ENCODE measurements at places on chromosomes 6 and 20.

GRCh38 chr6:140317950-140318349 is 943.5 kb upstream of the CITED2 start:
- no peak for DNase-seq

DNA sequence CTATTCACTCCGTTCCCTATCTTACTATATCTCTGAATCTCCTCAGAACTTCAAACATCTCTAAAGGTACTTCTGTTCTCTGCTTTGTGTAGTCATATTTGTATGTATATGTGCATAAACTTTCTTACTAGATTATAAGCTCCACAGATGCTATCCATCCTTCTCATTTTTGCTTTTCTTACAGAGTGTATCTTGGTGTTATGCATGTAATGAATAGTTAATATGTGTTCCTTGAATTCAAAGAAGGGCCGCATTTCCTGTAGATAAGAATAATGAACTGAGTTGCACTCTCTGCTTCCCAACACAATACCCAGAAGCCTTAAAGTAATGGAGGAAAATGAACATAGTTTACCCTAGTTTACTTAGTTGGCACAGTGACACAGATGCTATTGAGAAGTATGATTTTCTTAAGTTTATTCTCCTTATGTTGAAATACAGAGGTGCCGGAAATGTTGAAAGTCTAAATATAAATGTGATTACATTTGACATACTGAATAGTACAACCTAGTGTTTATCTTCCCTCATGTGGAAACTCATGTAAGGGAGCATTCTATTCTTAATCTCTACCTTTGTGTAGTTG is 6.0 kb downstream of the NUS1 start:
- no peak for DNase-seq

DNA sequence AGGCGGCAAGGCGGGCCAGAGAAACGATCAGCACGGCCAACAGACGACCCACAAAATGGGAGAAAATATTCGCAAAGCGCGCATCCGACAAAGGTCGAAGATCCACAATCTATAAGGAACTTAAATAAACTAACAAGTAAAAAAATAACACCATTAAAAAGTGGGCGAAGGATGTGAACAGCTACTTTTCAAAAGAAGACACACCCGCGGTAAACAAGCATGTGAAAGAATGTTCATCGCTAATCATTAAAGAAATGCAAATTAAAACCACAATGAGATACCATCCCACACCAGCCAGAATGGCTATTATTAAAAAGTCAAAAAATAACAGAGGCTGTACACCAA is 117.8 kb upstream of the SIRPA start:
- no peak for DNase-seq

DNA sequence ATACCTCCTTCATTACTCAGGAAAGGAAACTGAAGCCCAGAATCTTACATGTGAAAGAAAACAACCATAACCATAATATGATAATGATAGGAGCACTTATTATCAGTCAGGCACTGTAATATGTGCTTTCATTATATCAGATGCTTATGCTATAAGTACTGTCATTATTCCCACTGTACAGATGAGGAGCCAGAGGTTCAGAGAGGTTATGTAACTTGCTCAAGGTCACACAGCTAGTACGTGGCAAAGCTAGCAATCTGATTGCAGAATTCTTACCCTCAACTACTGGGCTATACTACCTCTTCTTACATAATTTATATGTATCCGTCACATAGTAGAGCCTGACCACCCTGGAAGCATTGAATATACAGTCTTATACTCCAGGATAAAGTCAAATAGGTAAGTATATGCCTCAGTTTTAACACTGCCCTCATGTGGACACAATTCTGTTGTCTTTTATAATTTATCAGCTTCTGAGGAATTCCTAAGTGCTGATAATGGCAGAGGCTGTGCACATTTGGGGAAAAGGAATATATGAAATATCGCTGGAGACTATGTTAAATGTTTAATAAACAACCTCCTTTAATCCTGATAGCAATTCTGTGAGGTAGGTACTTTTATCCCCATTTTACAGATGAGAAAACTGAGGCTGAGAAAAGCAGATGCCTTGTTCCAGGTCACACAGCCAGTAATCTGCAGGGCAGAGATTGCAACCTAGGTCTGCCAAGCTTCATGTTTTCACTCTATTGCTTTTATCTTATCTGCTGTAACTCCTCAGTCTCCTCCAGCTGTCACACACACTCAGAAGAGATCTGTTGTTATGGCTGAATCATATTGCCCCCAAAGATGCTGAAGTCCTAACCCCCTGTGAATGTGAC is 13.4 kb downstream of the BCAS1 start:
- no peak for DNase-seq

- no peak for DNase-seq
Observed at GRCh38 chr6:77106992-77107391, 356.3 kb downstream of the HTR1B start.

GRCh38 chr20:44851545-44851944 is 34.0 kb upstream of the YWHAB start:
- DNase-seq, result no peak

DNA sequence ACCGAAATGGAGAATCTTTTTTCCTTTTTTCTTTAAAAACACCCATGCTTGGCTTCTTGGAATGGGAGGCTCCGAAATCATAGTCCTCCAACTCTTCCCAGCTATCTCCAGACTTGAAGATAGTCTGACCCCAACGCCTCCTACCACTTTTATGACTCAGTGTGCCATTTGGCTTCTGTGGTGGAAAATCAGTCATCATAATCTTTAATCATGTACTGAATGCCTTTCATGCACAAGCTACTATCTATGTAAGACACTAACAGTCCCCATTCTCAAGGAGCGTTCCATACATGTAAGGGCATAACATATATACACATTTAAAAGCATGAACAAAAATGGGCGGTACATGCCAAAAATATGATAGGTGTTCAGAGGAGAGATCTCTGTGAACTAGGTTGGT is 44.1 kb downstream of the TMEM14B start:
- DNase-seq, result no peak

- no peak for DNase-seq
Observed at GRCh38 chr6:135358985-135359384, 138.6 kb downstream of the AHI1 start.

DNA sequence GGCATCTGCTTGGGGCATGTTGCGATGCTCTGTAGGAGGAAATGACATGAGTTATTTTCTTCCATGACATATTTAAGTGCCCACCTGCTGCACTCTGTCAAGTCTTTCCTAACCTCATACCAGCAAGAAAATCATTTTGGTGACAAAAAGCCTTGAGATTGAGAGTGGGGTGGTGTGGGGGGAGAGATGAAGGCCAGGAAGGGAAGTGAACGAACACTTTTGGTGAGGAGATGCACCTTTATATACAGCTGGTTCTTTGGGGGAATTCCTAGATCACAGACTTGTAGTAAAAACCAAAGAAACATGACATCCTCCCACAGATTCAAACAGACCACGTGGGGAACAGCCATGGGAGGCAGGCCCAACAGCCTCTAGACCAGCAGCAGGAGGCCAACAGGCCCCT is 26.1 kb downstream of the NCOA5 start:
- DNase-seq, result no peak

DNA sequence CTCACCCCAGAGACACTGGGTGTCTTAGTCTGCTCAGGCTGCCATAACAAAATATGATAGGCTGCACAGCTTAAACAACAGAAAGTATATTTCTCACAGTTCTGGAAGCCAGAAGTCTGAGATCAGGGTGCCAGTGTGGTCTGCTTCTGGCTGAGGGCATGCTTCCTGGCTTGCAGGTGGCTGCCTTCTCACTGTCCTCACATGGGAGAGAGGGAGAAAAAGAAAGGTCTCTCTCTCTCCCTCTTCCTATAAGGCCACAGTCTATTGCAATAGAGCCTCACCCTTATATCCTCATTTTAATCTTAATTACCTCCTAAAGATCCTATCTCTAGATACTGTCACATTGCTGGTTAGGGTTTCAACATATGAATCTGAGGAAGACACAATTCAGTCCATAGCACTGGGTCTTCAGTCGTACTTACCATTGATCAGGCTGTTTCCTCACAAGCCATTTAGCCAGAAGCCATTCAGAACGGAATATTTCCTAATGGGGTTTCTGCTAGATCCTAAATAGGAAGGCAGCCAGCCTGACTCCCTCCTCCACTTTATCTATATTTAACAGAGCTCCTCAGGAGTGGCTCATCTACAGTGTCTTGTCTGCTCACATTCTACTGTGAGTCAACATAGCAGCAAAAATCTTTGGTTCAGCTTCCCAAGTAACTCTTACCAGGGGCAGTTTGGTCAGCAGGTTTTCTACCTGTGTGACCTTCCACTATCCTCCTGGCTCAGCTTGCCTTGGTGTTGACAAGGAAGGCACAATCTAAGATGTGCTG is 42.2 kb downstream of the CD164 start:
- DNase-seq, result no peak

DNA sequence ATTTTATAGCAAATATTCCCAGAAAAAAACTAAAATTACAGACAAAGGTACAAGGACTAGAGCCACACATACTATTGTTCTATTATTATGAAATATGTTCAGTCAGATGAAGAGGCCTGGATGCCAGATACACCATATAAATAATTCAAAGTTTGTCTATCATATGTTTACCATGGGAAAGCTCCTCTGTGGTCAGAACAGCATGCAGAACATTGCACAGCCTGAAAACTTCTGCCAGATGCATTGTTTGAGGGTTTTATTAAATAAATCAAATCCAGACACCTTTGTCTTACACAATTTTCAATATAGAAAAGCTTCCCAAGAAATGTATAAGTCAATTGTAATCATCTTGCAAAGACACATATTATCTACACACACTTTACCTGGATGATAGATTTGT is 35.0 kb upstream of the COL21A1 start:
- no peak for DNase-seq

DNA sequence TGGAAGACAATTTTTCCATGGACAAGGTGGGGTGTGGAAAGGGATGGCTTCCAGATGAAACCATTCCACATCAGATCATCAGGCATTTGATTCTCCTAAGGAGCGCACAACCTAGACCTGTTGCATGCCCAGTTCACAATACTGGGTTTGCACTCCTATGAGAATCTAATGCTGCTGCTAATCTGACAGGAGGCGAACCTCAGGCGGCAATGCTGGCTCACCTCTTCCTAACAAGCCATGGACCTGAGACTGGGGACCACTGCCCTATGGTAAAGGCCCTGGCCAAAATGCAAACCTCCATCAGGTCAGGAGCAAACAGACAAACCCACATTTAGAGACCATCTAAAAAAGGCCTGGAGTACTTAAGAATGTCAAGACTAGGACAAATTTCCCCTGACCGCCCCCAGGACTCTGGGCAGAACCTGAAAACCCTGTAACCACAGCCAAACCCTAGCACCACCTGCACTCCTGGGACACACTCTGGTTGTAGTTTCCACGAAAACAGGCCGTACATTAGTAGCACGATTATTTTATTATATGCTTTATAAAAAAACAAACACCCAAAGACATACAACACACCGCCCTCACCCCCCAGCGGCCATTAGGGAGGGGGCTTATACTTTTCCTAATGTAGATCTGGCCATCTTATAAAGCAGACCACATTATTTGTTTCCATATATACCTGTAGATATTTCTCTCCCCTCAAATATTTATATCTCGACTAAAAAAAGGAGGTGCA is 27.3 kb downstream of the SNX5 start:
- no peak for DNase-seq

DNA sequence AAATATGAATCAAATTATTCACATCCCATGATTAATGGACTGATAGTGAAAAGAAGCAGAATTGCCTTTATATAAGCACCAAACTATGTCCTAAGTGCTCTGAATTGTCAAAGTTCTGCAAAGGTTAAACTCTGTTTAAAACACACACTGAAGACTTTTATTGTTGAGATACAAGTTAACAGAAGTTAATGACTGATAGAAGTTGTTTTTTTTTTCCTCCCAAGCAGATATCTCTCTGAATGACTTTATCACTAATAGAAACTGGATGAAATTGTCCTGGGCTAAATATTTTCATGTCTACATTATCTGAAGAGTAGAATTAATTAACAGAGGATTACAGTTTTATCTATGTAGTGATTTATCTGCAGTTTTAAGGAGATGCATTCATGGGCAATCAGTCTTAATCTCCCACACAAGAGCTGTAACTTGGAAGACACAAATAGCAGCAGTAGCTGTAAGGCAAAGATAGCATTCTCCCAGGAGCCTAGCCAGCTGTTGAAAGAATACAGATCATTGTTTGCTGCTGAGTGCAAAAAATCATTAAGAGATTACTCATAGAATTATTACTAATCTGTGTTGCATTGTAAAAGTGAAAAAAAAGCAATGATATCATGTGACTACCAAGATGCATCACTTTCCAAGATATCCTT is 49.9 kb downstream of the BMP5 start:
- no peak for DNase-seq

DNA sequence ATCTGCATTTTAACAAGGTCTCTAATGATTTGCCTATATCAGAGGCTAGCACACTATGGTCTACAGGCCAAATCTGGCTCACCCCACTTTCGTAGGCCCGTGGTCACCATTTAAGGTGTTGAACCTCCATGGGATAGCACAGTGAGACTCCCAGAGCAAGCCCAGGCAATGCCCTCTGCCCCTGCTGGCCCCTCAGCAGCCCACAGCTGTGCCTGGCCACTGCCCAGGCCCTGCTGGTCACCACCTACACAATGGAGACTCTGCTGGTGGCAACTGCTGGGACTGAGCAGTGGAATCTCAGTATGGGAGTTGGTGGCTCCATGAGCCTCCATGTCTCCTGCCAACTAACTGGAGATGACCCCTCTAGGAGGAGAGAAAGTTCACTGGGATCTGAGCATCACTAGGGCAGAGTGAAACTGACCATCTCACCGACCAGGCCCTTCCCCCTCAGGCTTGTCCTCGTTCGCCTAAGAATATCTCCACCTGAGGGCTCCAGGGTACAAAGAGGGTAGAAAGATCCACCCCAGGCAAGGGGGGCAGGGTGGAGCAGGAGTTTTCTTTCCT is 2.3 kb downstream of the ANKRD66 start:
- DNase-seq, result no peak

GRCh38 chr6:156687789-156688619 is 89.2 kb upstream of the ARID1B start:
- no peak for DNase-seq

- DNase-seq, result peak; percentile 53
Observed at GRCh38 chr6:26521600-26522391, 16.4 kb upstream of the HMGN4 start.

DNA sequence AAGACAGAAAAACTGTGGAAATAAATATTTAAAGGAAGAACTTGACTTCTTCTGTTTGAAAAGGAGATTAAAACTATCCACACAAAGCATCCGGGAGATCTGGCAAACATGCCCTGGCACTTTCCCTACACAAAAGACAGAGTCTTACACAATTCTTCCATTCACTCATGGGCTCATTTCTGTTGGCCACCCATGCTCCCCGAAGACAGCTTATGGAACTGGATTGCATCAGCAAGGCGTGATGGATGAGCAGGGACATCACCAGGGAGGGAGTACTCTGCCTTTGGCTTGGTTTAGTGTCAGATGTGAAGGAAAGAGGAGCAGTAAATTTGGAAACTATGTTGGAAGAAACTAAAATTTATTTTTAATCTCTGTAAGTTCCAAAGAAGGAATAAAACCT is 379.3 kb downstream of the CD109 start:
- DNase-seq, result no peak

- no peak for DNase-seq
Observed at GRCh38 chr20:64024141-64024990, 11.6 kb upstream of the C20orf204 start.

GRCh38 chr6:31831350-31832215 is 4.0 kb downstream of the HSPA1B start:
- DNase-seq, result no peak

GRCh38 chr6:141426400-141426980 is 706.2 kb upstream of the GJE1 start:
- no peak for DNase-seq

GRCh38 chr6:107108201-107108890 is 7.0 kb downstream of the BEND3 start:
- no peak for DNase-seq

Measured in stimulated activated CD4-positive, alpha-beta T cell treated with anti-CD3 and anti-CD28 coated beads, Interleukin-15, amount 100 ng/mL, for 1 hour (primary cell).